ENCODE measurements at places on chromosomes 6 and 20.

GRCh38 chr6:119470893-119471542, 121.5 kb upstream of the MAN1A1 start:
- DNase-seq, result peak; percentile 11

- no peak for DNase-seq
These were observed 46.0 kb downstream of the HUS1B start for GRCh38 chr6:610882-611281.

- DNase-seq, result no peak
These were observed 38.0 kb downstream of the SCGN start for GRCh38 chr6:25689966-25690365.

DNA sequence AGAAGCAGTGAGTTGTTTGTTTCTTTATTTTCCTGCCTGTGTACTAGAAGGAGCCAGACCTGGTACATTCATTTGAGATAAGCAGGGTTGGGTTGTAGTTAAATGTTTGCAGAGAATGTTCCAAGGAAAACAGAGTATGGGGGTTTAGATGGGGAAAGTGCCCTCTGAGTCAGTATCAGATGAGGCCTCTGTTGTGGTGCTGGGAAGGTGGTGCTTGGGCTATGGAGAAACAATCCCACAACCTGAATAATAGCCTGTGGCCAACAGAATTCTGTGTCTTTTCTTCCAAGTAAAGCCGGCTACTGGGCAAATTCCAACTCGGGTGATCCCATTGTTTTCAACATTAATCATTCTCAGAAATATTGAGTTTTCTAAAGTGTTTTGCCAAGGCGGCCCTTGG, 109.3 kb downstream of the RNF144B start:
- no peak for DNase-seq

DNA sequence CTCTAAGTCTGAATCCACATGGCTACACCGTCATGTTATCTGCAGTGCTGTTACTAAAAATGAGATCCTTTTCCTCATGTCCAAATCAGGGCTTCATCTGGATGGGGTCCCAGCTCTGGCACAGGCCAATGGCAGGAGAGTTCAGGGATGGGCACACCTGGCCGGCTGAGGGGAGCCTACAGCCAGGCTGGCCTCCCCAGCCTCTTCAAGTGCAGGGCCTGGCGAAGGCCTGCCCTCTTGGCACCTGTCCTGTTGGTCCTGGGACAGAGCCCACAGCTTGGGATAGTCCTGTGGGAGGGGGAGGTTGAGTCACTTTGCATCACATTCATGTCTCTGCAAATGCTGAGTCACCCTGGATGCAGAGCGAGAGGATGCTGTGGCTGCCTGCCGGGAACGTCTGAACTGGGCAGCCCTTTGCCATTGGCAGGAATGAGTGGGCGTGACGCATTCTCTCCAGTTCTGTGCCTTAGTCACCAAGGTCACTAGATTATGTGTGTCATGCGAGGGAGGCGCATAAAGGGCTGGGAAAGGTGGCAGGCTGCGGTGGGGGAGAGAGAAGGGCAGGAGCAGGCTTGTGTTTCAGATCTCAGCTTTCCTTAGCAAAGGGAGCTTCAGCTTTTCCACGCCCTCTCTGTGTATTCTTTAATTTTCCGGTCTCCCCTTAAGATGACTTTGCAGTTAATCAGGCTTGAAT, 223.2 kb upstream of the ECI2 start:
- no peak for DNase-seq

DNA sequence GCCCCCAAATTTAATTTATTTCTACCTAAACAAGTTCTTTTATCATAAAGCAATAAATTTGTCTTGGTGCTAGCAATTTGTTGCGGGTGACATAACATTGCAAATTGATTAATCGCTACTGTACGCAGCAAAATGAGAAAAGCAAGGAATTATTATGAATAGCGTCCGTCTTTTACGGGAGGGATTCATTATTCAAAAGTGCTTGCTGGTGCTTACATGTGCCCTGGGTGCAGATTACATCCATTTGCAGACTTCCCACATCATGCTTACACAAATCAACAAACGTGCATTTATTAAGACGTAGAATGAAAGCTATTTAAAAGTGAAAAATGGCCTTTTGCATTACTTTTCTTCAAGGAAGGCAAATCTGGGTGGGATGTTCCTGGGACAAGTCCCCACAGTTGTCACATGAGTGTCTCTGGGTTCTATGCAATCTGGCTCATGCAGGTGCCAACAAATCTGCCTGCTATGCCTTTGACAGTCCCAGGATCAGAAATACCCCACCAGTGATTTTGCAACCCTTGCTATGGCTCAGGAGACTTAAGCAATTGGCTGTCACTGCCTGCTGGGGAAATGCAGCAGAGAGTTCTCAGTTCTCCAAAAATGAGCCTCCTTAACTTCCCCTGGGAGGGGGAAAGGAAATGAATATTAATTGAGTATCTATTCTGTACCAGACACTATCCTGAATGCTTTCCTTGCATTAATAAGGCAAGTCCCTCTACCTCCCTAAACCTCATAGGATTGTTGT, 30.1 kb upstream of the MAFB start:
- DNase-seq, result no peak

DNA sequence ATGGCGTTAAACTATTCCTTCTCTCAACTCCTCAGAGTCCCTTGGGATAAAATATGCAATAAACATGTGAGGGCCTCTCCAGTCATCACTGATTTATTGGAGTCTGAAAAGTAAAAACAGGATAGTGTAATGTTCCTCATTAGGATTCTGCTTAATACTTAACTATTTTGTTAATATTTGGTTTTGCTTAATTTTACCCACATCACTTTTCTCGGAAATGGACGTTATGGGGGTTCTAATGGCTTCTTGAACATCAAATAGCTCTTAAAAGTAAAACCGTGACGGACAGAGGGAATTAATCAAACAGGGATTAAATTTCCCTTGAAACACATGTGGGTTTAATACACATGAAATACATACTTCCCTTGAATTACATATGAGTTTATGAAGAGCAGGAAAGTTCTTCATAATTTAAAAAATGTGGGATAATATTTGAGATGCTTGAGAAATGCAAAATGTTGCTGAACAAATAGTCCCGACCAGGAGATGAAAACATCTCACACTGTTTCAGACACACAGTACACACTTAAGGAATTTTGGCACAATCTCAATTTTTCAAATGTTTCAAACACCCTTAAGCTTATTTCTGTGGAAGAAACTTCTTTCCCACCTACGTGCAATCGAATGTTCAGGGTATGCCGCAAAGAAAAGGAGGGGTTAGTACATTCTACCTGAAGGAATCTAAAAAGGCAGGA, 38.4 kb upstream of the EIF2S2 start:
- DNase-seq, result no peak

- DNase-seq, result no peak
These were observed 20.9 kb downstream of the TPX2 start for GRCh38 chr20:31759836-31760518.

- no peak for DNase-seq
These were observed 464.3 kb upstream of the BTBD3 start for GRCh38 chr20:11453430-11453829.

GRCh38 chr6:69265706-69266105, 531.1 kb downstream of the LMBRD1 start:
- DNase-seq, result no peak

DNA sequence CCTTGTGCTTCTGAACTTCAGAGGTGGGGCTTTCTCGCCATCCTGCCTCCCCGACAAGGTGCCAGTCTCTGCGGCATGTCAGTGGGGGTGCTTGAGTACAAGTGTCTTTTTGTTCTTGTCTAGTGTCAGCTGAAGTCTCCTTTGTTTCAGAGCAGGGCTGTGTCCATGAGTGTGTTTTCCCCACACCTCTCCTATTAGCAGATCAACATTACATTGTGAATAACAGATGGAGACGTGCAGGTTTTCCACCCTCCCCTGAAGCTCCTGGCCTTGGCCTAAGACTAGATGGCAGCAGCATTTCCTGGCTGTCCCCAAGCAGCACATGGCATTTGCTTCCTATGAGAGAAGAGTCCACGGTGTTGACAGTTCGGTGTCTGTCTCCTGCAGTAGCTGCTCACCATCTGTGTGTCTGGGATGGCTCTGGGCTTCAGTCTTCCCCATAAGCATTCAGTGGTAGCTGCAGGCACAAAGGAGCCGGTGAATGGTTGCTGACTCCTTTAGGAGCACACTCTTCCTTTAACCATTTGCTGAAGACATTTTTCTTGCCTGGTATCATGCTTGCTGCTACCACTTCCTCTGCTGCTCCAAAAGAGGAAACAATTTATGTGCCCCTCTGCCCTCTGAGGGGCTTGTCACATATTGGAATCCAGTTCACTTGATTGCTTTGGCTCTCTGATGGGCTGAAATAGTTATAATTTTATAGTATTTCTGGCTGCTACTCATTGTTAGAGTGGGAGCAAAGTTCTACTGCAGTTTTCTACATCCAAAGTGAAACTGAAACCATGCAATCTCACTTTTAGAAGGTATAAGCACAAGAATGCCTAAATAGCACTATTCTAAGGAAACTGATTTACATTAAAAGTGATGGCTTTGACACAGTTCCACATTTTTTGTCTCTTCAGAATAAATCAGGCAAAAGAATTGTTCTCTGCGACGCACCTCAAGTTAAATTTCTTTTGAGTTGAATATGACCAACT, 913.0 kb downstream of the C6orf118 start:
- peak; percentile 7 for DNase-seq

GRCh38 chr6:130020073-130020906, 1.9 kb downstream of the L3MBTL3 start:
- DNase-seq, result peak; percentile 57

- no peak for DNase-seq
These were observed 275.3 kb downstream of the FARS2 start for GRCh38 chr6:5536644-5537043.

DNA sequence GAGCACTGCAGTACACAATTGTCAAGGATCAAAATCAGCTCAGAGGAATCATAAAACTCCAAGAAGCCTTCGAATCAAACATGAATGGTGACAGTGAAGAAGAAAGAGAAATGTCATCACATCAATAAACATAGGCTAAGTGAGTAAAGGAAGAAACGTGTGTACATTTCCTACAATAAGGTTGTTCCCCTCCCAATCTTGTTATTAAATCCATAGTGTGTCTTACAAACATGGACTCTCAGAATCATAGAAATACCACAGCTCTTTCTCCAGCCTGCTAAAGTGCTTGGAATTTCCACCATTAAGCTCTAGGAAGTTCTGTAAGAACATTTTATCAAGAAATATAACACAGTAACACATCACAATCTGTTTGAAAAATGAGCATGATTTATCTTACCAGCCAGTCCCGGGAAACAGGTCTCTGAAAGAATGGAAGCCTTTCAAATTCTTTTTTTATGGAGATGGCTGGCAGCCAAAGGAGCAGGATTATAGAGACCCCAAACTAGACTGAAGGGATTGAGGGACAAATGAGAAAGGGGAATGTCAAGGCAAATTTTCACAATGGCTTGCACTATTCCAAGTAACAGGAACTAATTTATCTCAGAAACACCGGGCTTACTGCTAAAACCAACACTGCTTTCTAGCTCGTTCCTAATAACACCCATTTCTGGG, 4.5 kb upstream of the TNFAIP3 start:
- DNase-seq, result no peak

DNA sequence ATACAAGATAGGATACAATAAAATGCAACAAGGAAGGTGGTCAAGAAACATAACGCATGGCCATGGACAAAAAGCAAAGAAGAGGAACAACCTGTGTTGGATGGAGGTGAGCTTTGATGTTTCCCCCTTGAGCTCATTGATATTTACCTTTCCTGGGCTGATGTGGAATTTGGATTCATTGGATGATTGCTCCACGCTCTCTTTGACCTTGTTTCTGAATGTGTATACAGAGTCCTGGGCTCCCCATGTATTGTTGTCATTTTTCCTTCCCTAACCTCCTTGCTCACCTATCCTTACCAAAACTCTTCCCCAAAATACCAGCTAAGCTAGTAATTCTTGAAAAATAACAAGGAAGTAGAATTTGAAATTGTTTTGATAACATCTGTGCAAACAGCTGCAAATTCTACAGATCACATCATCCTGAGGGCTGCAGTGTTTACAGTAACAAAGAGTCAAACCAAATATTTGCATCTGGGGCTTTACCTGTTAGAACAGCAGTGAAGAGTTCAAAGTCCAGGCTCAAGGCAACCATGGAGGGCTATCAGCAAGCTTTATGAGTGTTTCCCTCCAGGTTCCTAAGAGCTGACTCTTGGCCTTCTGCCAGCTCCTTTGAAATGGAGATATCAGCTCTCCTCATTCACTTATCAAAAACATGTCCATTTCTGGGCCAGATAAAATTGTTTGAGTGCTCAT, 214.3 kb upstream of the MARCKS start:
- peak; percentile 65 for DNase-seq

GRCh38 chr6:38016824-38017223, 197.3 kb downstream of the ZFAND3 start:
- no peak for DNase-seq

DNA sequence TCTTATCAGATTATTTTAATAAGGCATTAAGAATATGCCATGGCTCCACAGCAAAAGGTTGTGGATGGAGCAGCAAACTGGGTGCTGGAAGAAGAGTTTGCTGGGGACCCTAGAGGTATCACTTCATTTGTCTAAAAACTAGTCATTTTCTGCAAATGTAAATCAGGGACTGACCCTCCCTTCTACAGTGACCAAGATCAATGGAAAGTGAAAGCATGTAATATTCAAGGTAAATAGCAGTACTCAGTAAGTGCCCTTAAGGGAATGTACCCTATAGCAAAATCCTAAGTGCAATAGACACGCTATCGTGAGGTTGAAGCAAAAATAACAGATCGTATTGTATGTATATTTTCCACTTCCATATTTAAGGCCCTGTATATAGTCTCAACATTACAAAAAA, 38.7 kb downstream of the TRDN start:
- no peak for DNase-seq

- DNase-seq, result no peak
These were observed 474 bp downstream of the TSBP1 start for GRCh38 chr6:32371229-32371628.

DNA sequence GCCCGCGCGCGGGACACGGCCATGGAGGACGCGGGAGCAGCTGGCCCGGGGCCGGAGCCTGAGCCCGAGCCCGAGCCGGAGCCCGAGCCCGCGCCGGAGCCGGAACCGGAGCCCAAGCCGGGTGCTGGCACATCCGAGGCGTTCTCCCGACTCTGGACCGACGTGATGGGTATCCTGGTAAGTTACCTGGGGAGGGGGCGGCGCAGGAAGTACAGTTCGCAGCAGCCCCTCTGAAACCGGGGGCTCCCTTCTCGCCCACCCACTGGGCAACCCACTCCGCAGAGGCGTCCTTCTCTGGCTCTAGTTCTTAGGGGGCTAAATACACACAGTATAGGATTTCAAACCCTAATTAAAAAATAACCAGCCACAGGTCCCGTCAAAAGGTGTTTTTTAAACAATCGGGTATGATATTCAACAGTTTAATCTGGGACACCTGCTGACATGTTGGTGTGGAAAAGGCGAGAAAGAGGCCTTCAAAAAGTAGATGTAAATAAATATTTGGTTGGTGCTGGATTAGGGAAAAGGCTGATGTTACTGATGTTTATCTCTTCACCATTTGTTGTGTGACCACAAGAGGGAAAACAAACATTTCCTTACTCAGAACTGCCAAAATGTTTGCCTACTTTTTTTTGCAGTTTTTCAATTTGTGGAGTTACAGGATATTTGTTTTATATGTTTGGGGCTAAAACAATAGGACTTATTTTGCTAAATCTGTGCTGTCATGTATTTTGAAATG, 577 bp downstream of the SASH1 start:
- no peak for DNase-seq

- no peak for DNase-seq
These were observed 501.3 kb upstream of the SULF2 start for GRCh38 chr20:48286601-48287000.

- no peak for DNase-seq
These were observed 109.6 kb downstream of the NFATC2 start for GRCh38 chr20:51432875-51433274.

- no peak for DNase-seq
These were observed 163.2 kb downstream of the AIG1 start for GRCh38 chr6:143223895-143224294.

GRCh38 chr6:42142118-42142835, at the start of gene C6orf132:
C6orf132 (minus strand) TSS chr6:42142620; CDS start chr6:42142444, 176 bp downstream.
- DNase-seq, result no peak

Data from GM06990 (cell line).